HL-60 (cell line): ENCODE measurements at places on chromosomes 12 and 14.

- DNase-seq = peak; percentile 98
Observed at GRCh38 chr14:92649934-92650545, 98.4 kb downstream of the LGMN start.

DNA sequence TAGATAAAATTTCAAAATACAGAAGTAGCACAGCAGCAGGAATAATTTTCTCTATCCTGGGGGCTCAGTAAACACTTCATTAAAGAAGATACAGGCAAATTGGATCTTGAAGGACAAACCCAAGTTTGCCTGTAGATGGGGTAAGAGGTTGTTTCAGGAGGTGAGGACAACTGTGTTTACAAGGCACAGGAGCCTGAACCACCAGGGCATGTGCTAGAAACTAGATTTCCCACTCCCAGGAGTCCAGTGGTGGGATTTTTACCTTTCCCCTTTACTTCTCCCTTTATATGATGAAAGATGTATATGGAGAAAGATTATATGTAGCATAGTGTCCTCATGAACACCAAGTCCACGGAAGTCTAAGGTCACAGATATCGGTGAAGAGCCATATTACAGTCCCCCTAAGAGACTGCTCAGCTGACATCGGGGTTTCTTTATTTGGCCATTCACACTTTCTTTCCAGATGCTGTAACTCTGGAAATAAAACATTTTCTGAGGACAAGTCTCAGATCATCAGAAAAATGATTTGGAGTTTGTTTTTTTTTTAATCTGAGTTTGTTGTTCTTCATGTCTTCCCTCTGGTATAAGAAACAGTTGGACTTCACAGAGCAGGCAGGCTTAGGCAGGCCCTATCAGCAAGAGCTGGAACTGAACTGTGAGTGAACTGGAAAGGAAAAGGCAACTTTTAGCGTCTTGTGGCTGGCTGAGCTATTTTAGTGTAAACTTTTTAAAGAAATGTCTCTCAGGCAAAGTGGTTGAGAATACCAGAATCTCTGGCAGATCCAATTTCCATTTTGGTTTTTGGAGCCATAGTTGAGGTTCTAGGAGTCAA is 8.0 kb upstream of the EVL start:
- peak; percentile 43 for DNase-seq

DNA sequence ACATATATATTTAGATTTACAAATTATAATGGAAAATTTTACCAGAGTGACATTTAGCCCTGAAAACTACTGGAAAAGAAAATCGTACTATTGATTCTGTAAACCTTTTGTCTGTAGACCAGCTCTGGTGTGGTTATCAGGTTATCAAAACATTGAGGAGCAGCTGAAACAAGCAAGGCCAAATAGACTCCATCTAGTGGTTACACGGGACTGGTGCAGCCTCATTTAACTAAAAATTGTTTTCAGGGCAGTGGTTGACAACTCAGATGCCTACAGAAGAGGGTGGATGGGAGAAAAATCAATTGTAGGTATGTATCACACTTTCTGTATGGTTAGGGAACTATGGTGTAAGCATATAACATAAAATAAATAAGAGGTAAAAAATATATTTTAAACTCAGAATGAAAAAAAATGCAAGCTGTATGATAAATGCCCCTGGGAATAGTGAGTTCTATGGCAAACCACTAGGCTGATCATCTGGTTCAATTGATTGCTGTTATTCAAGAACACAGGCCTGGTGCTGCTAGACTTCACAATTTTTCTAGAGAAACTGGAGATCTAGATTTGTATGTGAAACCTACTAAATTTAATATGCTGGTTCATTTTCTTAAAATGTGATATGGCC is 51.2 kb downstream of the ACSS3 start:
- DNase-seq = peak; percentile 5

- DNase-seq = no peak
Observed at GRCh38 chr14:38868399-38869290, 234.4 kb downstream of the SEC23A start.

- DNase-seq = no peak
Observed at GRCh38 chr12:128801879-128802391, 21.8 kb downstream of the SLC15A4 start.

DNA sequence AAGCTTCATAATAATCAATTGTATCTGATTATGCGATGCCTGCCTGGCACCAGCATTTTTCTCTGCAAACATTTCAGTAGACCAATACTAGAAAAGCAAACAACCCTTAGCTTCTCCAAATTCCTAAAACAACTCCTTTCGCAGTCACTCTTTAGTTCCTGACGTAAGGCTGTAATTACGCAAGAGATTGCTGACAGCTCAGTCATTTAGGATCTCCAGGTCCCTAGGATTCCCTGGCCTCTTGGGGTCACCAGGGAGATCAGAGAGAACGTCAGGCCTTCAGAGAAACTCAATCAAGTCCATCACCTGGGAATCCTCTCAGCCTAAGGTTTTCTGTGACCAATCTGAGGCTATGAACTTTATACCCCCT is 390.6 kb downstream of the PAWR start:
- DNase-seq = no peak

- DNase-seq = no peak
Observed at GRCh38 chr12:109433618-109434017, 43.5 kb downstream of the KCTD10 start.

GRCh38 chr12:26319511-26319910 is 124.1 kb downstream of the SSPN start:
- no peak for DNase-seq

- no peak for DNase-seq
Observed at GRCh38 chr12:94255006-94255405, 106.6 kb downstream of the PLXNC1 start.

GRCh38 chr12:112900298-112901145 is 6.2 kb upstream of the OAS1 start:
- peak; percentile 36 for DNase-seq

- DNase-seq = no peak
Observed at GRCh38 chr14:69964841-69965240, 85.6 kb downstream of the SMOC1 start.

- no peak for DNase-seq
Observed at GRCh38 chr12:67613040-67613439, 35.5 kb upstream of the DYRK2 start.

DNA sequence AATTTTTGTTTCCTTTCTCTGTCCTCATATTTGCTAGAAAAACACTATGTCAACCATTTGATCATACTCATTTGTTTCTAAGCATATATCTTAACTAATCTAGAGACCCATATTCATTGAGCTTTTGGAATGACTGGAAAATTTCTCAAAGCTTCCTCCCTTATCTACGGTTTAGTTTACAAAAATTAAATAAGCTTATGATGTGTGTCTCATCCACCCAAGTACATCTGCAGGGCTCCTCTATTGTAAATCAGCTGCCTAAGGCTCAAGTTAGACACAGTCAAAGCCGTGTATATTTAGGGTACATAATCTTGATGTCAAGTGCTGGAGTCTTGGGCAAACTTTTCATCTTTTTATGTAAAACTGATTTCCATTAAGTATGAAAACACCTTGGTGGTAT is 370.5 kb downstream of the DIO2 start:
- no peak for DNase-seq

GRCh38 chr12:89309815-89310214 is 42.5 kb downstream of the DUSP6 start:
- no peak for DNase-seq

GRCh38 chr12:25859976-25860375 is 98.5 kb upstream of the RASSF8 start:
- no peak for DNase-seq

DNA sequence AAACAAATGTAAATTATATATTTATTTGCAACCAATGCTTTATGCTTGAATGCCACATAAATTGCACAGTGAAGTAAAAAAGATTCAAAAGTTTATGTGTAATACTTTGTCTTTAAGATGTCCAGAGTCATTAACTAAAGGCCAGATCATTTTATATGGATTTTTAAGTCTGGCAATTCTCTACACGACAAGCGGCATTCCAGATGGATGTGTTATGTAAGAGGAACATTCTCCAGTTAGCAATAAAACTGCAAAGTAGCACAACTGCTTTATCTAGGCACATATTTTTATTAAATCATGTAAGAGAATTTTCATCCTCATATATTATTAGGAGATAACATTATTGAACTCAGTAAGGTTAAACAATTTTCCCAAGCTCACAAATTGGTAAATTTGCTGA is 1717.7 kb upstream of the SEL1L start:
- no peak for DNase-seq

DNA sequence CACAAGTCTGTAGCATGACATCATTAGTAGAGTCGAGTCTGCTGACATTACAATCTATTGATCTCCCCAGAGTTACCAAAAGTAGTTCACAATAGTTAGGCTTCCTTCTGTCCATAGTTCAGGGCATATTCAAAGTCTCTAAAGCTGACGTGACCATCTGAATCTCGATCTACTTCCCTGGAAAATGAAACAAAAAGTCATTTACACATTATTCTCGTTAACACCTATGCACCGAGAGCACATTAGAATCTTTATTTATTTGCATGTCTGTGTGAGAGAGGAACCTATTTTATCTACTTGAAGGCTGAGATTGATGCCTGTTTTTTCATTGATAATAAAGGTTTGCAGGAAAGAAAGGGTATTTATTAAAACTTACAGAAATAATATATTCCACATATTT is 157.4 kb downstream of the EFCAB11 start:
- DNase-seq = no peak

DNA sequence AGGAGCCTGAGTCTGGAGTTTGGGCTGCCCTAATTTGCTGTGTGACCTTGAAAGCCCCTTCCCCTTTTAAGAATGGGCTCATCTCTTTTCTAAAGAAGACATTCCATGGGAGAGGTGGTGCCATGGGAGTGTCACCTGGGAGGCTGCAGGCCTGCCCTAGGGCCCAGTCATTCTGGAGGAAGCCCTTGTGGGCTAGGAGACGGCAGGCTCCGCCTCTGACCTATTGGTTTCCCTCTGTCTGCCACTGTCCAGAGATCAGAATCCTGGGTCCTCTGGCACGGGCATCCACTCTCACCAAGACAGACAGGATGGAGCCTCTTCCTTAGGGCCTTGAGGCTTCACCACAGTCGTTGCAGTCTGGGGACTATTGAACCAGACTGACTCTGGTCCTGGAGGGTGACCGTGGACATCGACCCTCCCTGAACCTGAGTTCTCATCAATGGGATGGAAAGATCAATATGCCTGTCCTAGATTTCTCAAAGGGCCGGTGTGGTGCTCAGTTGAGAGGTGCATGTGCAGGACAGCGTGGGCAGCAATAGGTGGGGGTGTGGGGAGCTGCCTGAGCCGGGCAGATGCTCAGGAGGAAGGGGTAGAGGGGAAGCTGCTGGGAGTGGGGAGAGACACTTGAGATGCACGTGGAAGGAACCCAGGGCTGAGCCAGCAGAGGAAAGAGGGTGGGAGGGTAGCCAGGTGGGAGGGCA is 12.2 kb upstream of the CLMN start:
- DNase-seq = no peak

DNA sequence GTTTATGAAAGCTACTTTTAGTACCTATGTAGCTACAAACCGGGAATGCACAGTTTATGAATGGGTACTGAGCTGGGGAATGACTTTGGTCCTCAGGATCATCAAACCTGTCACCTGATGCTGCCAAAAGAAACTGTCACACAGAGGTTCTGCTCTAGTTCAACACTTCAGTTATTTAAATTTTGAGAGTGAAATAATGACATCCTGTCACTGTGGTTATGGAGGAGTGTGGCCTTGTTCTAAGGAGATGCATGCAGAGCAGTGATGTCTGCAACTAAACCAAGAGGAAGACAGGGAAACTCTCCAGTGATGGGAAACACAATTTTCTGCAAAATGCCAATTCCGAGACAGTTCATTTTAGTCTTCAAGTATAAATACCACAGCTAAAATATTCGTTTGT is 4.8 kb upstream of the AEBP2 start:
- DNase-seq = no peak

DNA sequence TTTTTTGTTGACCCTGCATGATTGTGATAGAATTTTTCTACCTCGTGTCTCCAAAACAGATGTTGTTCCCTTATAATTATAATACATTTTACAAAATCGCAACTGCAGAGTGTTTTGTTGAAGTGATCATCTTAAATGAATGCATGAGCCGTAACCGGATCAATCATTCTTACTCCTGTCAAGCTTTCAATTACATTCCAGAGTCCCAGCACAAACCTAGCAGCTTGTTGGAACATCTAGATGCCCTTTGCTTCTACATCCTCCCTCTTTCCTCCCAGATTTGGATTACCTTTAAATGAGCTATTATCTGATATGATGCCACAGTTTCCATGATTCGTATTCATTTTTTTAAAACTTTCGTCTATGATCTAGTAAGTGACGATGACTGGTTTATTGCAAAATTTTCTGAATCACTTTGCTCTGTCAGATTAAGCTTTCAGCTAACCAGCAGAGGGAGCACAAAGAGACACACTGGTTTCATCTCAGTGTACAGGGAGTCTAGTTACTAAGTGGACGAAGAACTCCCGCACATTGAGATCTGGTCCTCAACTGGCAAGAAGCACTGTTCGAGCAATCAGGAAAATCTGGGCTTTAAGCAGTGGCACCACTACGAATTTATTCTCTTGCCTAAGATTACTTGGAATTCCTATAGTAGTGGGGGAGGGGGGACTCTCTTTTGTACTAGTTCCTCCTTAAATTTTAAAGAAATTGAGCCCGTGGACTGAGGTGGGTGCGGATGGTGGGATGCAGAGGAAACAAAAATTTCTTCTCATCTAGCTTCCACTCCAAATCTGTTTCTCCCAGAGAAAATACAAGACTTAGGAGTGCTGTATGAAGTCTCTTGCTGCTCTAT is 40.9 kb downstream of the TSHR start:
- DNase-seq = peak; percentile 54

DNA sequence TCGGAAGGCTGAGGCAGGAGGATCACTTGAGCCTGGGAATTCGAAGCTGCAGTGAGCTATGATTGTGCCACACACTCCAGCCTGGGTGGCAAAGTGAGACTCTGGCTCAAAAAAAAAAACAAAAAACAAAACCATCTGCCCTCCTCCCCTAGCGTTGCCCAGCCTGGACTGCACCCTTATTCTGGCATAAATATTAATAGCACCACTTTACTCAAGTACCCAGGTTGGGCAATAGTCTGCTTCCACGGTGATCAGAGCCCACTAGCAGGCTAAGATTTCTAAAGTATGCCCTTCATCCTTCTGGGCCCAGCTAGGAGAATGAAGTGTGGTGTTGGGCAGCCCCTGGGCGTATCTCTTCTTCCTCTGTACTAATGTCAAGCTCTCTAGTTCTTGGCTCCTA is 33.3 kb downstream of the KCTD10 start:
- DNase-seq = no peak

GRCh38 chr12:16330560-16330959 is 16.9 kb upstream of the MGST1 start:
- no peak for DNase-seq

GRCh38 chr12:14691560-14691959 is 4.8 kb downstream of the GUCY2C start:
- DNase-seq = peak; percentile 17

DNA sequence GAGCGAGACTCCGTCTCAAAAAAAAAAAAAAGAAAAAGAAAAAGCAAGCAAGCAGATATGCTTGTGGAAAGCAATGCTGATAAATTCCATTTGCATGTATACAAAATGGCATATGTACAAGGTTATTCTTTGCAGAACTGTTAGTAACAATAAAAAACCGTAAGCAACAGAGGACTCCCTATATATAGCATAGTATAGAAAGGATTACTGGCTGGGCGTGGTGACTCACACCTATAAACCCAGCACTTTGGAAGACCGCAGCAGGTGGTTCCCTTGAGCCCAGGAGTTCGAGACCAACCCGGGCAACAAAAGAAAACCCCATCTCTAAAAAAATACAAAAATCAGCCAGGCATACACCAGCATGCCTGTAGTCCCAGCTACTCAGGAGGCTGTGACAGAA is 13.5 kb downstream of the GCN1 start:
- DNase-seq = no peak
